Stimulated activated CD8-positive, alpha-beta memory T cell treated with anti-CD3 and anti-CD28 coated beads, Interleukin-15, amount 100 ng/mL, for 24 hours (primary cell): ENCODE measurements at places on chromosomes 3 and 15.

DNA sequence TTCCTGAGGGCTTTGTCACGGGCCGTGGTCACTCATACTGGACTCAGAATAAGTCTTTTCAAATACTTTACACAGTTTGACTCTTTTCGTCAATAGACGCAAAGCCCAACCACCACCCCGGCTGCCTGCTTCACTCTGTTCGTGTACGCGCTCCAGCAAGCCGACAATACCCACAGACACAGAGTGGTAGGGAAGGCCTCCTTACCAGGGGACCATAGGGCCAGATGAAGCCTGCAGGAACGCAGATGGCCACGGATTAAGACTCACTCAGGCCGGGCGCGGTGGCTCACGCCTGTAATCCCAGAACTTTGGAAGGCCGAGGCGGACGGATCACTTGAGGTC lies 29.7 kb downstream of the EFCAB12 start:
- DNase-seq = no peak

GRCh38 chr3:188292251-188292650 lies 138.3 kb downstream of the LPP start:
- no peak for DNase-seq

DNA sequence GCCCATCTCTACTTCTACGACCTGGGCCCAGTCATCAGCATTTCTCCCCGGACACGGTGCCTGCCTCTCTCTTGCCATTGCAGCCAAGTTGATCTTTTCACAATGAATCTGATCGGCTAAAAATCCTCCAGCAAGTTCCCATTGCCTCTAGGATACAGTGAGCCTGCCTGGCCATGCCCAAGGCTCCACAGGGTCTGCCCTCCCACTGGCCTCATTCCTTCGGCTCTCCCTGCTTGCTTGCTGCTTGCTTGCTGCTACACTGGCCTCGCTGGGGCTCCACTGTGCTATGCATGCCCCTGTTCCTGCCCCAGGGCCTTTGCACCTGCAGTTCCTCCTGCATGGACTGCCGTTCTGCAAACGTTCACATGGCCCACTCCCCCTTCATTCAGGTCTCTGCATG lies 2.0 kb downstream of the ABTB1 start:
- DNase-seq = no peak

- no peak for DNase-seq
These were observed 7.8 kb upstream of the AEN start for GRCh38 chr15:88613074-88613944.

- no peak for DNase-seq
These were observed 56.1 kb downstream of the ATP10A start for GRCh38 chr15:25807063-25807462.

GRCh38 chr15:85430406-85431204 lies 50.2 kb downstream of the AKAP13 start:
- DNase-seq = no peak

GRCh38 chr15:35173444-35174118 lies 88.5 kb upstream of the NANOGP8 start:
- no peak for DNase-seq
